ENCODE measurements at places on chromosomes 11 and 22. TPM values are rescaled to one million over a fixed set of nuclear protein-coding genes. Genes with fewer than 3 reads are reported as not detected.

TREH gene
- 0.30 TPM for total RNA-seq

MPZL3 gene
- total RNA-seq = 12.8 TPM

ANO3 gene
- 0.27 TPM for total RNA-seq

GRCh38 chr11:121237686-121238658, 54.6 kb upstream of the SC5D start:
- no peak for DNase-seq

GRCh38 chr11:13970986-13971385, 8.5 kb downstream of the SPON1 start:
- no peak for DNase-seq

DNA sequence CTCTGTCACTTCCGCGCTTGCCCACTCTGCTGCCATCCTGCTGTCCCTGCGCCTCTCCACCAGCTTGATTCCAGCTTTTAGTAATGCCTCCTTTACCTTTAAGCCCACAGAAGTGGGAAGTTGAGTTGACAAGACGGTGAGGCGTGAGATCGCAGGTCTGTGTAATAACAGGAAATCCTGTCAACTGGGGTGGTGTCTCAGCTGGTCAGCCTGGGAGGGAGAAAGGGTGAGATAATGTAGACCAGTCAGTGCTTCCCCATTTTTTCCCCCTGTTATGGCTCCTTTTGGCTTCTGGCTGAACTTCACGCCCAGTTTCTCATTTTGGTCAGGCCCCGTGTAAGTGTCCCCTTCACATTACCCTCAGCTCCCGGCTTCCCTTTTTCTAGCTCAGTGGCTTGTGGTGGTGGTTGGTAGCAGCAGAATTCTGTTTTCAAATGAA, 98.9 kb downstream of the TRAF6 start:
- DNase-seq = peak; percentile 60
